Neural cell (in vitro differentiated cells): ENCODE measurements at places on chromosomes 11 and 22. TPM values are rescaled to one million over a fixed set of nuclear protein-coding genes. Genes with fewer than 3 reads are reported as not detected.

MUC2 gene
- not detected in 2 replicates for polyA plus RNA-seq

ART1 gene
- polyA plus RNA-seq: not detected in 2 replicates

MS4A12 gene
- not detected in 2 replicates for polyA plus RNA-seq

FDX1 gene
- 13.9 and 14.3 TPM in 2 replicates for polyA plus RNA-seq

OR56A1 gene
- not detected in 2 replicates for polyA plus RNA-seq
